ENCODE measurements at places on chromosomes 2 and 18.

GRCh38 chr18:2923464-2923863 is 76.7 kb downstream of the EMILIN2 start:
- DNase-seq, result no peak

GRCh38 chr2:29000481-29000880 is 19.4 kb downstream of the TOGARAM2 start:
- no peak for DNase-seq

DNA sequence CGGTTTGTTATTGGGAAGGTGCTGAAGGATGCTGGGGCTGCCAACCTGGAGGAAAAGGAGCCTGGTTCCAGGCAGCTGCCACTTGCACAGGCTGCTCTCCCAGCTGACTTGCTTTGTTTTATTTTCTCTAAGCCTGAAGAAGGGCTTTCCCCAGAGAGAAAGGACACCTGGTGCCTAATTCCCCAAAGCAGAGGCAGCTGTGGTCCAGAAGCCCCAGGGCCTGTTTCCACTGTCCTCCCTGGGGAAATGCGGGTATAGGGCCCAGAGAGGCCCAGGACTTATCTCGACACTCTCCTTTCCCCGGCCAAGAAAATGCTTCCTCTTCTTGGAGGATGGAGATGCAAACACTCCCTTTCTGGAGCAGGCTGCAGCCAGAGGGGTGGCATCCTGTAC is 30.1 kb downstream of the INO80C start:
- DNase-seq, result no peak

DNA sequence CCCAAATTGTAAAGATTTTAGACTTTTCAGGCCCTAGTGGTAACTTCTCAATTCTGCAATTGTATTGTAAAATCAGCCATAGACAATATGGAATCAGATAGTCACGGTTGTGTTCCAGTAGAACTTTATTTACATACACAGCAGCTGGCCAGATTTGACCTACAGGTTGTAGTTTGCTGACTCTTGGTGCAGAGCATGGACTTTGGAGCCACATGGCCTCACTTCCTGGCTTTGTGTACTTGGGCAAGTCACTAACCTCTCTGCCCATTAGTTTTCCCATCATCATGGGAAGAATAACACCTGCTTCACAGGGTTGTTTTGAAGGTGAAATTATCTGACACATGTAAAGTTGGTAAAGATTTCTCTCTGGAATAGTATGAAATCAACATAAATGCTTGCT is 147.6 kb downstream of the TMEM200C start:
- no peak for DNase-seq

DNA sequence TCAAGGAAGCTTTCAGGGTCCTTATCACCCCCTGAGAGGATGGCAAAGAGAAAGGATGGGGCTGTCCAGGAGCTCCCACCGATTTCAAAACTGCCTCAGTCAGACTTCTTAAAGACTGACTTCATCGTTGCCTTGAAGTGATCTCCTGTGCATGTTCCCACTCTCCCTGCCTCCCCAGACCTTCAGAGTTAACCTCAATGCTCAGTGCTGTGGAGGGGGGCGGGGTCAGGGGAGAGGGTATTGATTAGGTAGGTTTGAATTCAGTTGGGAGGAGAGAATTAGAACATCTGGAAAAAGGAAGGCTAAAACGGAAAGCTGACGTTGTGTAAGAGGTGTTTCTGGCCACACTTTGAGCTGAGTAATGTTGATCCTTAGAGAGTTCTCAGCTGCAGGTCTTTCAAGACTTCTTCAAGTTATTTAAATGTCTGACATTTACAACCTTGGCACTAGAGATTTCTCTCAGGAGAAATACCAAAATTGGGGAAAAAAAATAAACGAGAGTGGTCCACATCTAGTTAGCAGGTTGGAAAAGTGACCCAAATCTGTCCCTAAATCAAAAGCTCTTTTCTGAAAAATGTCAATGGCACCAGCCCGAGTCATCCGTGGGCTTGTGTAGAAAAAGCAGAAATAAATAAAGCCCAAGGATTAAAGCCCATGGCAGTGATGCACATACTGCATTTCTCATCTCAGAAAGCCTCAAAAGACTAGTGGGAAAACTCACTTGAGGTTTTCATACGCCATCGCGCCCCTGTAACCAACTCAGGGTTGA is 134.7 kb upstream of the EPAS1 start:
- DNase-seq, result no peak

- no peak for DNase-seq
Measured at GRCh38 chr2:236715077-236715476, 145.5 kb downstream of the ACKR3 start.

DNA sequence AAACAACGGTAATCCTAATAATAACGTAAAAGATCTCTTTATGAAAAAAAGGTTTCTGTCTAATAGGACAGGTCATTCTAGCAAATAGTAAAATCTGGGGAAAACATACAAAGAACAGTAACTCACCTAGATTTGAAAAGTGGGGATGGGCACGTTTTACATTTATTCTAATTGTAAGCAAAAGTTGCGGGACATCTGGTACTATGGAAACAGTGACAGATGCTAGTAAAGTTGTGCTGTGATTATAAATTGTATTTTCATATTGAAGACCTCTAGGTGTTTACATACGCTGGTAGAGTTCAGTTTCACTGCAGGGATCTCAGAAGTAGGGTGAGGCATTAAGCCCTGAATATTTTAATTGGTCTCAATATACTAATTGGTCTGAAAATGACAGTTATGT is 422.5 kb downstream of the DPP10 start:
- no peak for DNase-seq

DNA sequence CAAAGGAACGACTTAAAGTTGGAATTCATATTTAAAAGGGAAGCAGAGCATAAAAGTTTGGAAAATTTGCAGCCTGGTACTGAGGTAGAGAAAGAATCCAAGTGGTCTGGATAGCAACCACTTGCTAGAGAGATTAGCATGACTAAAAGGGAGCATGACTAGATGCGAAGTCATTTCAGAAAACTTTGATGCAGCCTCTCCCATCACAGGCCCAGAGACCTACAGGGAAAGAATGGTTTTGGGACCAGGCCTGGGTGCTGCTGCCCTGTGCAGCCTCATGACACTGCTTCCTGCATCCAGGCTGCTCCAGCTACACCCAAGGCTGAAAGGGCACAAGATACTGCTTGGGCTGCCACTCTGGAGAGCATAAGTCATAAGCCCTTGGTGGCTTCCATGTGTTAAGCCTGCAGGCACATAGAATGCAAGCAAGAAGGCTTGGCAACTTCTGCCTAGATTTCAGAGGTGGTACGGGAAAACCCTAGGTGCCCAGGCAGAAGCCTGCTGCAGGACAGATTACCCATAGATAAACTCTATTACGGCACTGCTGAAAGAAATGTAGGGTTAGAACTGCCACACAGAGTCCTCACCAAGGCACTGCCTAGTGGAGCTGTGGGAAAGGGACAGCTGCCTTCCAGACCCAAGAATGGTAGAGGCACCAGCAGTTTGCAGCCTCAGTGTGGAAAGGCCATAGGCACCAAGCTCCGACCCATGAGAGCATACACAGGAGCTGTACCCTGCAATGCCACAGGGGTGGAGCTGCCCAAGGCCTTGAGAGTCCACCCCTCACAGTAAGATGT is 12.6 kb upstream of the CHN1 start:
- no peak for DNase-seq

- no peak for DNase-seq
Measured at GRCh38 chr2:54995553-54995952, 54.7 kb downstream of the RTN4 start.

GRCh38 chr18:63773551-63773950 is 1.7 kb upstream of the SERPINB7 start:
- no peak for DNase-seq

DNA sequence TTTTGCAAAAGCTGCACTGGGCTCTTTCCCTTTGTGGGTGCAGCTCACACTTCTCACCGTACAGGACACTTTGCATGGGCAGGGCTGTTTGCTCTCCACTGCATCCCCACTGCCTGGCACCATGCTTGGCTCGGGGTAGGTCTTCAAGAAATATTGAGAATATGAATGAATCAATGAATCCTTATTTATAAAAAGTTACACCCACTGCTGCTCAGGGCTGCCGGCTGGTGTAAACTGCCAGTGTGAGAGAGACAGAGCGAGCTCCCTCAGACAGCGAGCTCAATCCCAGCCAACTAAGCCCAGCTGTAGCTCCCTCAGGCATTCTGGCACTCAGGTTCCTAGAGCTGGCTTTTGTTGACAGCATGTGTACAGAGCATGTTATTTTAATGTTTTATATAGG is 3.4 kb downstream of the TMEM185B start:
- DNase-seq, result no peak

DNA sequence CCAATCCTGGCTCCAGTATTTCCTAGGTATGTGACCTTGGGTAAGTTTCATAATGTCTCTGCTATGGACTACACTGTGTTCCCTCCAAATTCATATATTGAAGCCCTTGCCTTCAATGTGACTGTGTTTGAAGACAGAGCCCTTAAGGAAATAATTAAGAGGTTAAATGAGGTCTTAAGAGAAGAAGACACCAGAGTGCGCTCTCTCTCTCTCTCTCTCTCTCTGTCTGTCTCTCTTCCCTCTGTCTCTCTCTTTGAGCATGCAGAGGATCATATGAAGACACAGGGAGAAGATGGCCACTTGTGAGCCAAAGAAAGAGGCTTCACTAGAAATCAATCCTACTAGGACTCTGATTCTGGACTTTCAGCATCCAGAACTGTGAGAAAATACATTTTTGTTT is 52.2 kb downstream of the NXPH2 start:
- DNase-seq, result no peak

- DNase-seq, result no peak
Measured at GRCh38 chr2:108594982-108595464, 60.8 kb downstream of the LIMS1 start.

- no peak for DNase-seq
Measured at GRCh38 chr18:21194871-21195771, 46.9 kb upstream of the GREB1L start.

GRCh38 chr2:120203251-120204021 is 19.8 kb downstream of the TMEM185B start:
- DNase-seq, result no peak

DNA sequence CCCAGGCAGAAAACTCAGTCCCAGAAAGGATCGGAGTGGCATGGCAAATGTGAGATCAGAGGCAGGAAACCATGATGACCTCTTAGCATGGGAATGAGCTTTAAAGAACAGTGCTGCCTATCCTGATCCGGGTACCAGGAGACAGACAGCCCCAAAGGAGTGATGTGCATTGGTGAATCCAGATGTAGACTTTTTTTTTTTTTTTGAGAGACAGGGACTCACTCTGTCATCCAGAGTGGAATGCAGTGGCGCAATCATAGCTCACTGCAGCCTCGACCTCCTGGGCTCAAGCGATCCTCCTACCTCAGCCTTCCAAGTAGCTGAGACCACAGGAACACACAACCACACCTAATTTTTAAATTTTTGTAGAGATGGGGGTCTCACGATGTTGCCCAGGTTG is 122.7 kb downstream of the VAPA start:
- DNase-seq, result no peak

DNA sequence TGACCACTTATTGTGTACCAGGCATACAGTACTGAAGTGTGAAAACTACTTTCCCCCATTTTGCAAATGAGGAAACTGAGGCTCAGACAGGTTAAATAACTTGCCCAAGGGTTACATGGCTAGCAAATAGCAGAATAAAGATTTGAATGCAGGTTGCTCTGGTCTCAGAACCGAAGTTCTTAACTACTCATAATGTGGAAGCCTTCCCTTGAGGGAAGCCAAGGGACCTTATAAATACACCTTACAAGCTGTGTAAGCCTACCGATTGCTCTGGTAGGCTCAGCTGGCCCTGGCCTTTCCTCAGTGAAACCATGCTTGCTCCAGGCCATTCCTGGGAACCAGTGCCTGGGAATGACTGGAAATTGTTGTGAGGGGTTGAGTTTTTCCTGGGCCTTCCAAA is 114.6 kb upstream of the CDCA7 start:
- DNase-seq, result no peak

- DNase-seq, result no peak
Measured at GRCh38 chr2:238720232-238720672, 127.6 kb upstream of the TWIST2 start.

GRCh38 chr2:84629550-84629949 is 113.3 kb downstream of the DNAH6 start:
- no peak for DNase-seq

GRCh38 chr2:134207589-134208209 is 46.2 kb upstream of the MGAT5 start:
- DNase-seq, result no peak

GRCh38 chr18:7291046-7291445 is 60.2 kb downstream of the LRRC30 start:
- no peak for DNase-seq

- DNase-seq, result no peak
Measured at GRCh38 chr18:59957957-59958356, 58.2 kb downstream of the PMAIP1 start.

GRCh38 chr18:77151772-77152520 is 19.4 kb upstream of the MBP start:
- no peak for DNase-seq

- no peak for DNase-seq
Measured at GRCh38 chr2:37080689-37081088, 3.5 kb downstream of the HEATR5B start.

DNA sequence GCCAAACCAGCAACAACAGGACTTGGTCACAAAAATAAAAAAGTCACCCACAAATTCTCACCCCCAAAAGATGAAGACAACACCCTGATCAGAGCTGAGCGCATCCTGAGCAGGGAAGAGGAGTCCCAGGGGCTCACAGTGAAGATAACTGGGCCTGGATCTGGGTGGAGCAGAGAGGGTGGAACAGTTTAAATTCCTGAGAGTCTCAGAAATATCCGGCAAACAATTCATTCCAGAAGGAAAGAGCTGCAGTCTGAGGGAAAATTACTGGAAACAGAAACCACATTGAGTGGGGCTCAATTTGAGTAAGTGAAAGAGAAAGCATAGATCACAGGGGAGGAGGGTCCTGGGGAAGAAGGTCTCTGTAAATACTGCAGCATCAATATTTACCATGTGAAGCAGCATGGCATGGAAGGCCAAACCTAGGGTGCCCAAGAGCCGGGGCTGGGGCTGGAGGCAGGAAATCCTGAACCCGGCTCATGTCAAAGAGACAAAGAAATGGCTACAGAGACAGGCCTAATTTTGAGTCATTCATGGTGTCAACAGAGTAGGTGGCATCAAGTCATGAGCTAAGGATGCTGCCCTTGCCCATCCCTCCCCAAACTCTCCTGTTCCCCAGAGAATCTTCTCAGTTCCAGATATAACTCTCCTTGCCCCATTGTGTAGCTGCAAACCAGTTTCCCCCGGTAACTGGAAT is 61.4 kb upstream of the ZBTB7C start:
- no peak for DNase-seq

GRCh38 chr2:24339856-24340262 is 20.5 kb downstream of the ITSN2 start:
- DNase-seq, result no peak

- DNase-seq, result no peak
Measured at GRCh38 chr2:7118606-7119131, 201.5 kb downstream of the RNF144A start.
